ENCODE measurements at places on chromosomes 13 and 19.
A peak's percentile ranks its signal among the peaks of the same experiment; 100 is the strongest.

GRCh38 chr19:53424968-53425597 lies 6.7 kb upstream of the ZNF761 start:
- DNase-seq = peak; percentile 77

- no peak for DNase-seq
Measured at GRCh38 chr13:51495316-51495715, 42.5 kb upstream of the INTS6 start.

GRCh38 chr13:105410602-105411001 lies 1124.9 kb downstream of the EFNB2 start:
- peak; percentile 34 for DNase-seq

- DNase-seq = no peak
Measured at GRCh38 chr13:98508685-98509084, 68.2 kb downstream of the STK24 start.

- peak; percentile 74 for DNase-seq
Measured at GRCh38 chr13:109784590-109785140, 1.7 kb downstream of the IRS2 start.

DNA sequence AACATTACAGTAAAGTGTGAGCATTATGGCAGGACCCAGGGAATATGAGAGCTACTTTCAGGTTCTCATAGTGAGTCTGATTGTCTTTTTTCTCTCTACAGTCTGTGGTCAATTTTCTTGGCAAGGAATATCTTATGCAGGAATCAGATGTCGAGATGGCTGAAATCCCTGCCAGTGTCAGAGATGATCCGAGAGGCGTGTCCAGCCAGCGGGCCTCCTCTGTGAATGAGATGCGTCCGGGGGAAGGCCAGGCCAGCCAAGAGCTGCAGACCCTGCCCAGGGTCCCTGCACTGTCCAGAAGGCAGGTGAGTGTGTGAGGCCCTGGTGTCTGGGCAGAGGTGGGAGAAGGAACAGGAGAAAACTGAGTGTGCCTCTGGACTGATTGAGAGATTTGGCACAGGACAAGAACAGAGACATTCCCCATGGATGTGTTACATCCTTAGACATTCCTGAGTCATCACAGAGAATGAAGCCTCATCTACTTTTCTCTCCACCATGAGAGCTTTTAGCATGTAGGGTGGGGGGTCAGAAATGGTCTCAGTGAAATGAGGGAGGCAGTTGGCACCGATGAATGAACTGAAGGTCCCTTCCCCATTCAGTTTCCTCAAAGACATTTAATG lies 27.3 kb upstream of the EDDM13 start:
- DNase-seq = no peak

- DNase-seq = no peak
Measured at GRCh38 chr13:106187101-106187500, 348.4 kb downstream of the EFNB2 start.

- DNase-seq = peak; percentile 69
Measured at GRCh38 chr19:13277104-13277809, 127.0 kb downstream of the IER2 start.

DNA sequence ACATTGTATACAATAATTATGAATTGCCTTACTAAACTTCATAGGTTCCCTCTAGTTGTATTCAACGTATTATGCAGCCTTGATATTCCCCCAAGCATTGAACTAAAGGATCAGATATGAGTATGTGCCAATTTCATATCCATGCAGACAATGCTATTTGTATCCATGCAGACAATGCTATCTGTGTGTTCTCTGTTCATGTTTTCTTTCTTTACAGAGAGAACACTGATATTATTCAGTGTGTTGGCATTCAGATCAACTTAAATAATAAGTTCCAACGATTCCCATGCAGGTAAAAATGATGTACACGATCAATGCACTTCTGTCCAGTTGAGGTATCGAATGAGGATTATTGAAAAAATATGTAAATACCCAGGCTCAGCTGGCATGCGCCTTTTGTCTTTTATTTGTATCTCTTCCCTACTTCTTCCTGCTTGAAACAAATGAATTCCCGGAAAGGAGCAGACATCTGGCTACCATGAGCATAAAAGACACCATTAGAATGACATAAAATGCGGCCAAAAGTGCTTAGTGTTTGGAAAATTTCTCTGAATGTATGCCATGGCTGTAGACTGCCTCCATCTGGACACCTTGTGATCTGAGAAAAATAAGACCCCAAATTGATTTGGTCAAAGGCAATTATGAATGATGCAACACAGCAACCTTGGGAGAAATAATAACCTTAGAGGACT lies 731.5 kb downstream of the SLITRK1 start:
- no peak for DNase-seq

DNA sequence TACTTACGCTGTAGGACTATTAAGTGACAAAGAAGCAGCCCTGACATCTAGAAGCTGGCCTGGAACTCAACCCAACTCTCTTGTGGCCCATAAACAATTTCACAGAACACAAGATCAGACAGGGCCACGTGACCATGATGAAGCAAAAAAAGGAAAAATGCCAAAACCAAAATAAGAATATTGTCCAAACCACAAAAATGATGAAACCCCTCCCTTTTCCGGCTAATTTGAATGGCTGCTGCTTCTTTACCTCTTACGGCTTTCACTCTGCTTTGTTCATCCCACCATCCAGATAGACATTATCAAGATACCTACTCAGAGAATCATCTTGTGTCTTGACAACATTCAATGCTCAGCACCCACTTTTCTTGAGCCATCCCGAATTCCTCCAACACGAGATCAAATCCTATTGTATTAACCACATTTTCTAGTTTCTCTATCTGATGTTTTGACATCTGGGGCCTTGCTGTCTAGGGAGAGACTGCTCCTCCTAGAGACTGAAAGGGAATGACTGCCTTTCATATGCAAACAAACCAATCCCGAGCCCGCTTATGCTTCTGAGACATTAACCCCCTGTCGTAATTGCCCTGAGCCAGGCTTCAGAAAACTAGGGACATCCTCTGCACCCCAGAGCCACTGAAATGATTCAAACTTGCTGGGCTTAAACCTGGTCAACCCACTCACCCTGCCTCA lies 186.3 kb downstream of the TDRD3 start:
- DNase-seq = no peak

GRCh38 chr19:31271306-31271911 lies 77.8 kb downstream of the TSHZ3 start:
- no peak for DNase-seq

- no peak for DNase-seq
Measured at GRCh38 chr13:23107665-23108064, 73.1 kb upstream of the SGCG start.

GRCh38 chr13:76667551-76667950 lies 218.7 kb downstream of the KCTD12 start:
- no peak for DNase-seq

DNA sequence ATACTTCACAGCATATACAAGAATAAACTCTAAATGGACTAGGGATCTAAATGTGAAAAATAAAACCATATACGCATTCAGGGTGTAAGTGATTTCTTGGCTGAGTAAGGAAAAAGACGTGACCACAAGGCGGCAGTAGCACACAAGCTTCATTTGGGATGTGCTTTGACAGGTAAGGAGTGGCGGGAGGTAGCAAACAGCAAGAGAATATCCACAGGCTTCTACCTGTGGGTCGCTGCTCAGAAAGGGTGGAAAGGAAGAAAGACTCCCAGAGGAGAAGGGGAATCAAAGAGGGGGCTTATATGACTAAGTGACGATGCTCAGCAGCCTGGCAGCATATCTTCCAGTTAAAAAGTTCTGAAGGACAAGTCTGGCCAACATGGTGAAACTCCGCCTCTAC lies 2.5 kb upstream of the ZNF121 start:
- DNase-seq = peak; percentile 88

DNA sequence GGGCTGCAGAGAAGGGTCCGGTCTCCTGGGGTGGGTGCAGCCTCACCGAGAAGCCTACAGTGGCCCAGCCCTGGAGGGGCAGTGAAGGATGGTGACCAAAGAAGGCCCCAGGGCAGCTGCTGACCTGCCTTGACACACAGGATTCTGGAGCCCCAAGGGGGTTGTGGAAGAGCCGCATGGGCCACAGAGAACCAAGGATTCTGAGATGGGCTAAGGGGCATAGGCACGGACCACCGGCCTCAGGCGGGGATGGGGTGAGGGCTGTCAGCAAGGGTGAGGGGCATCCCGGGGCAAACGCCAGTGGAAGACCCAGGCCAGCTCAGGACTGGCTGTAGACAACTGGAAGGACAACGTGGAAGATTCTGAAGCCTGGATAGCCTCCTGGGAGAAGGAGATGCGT lies 151.6 kb downstream of the TEX29 start:
- DNase-seq = no peak

GRCh38 chr19:17332677-17333581 lies 1.7 kb downstream of the ANO8 start:
- DNase-seq = peak; percentile 68

GRCh38 chr13:99619207-99619606 lies 117.9 kb downstream of the TM9SF2 start:
- no peak for DNase-seq

DNA sequence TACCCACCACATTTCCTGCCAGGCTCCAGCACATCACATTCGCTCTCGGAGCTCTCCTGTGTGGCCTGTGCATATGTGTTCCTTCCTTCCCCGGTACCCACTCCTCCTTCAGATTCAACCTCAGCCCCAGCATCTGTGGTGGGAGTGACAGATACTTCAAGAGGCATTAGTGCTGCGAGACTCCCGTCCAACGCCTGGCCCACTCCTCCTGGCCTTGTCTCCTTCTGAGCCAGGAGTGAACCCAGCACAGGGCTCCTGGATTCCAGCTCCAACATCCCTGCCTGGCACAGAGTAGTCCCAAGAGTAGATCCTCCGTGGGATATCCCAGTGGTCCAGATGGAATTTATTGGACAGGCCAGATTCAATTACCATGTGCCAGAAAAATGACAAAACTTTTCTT lies 55.9 kb downstream of the SACS start:
- no peak for DNase-seq

DNA sequence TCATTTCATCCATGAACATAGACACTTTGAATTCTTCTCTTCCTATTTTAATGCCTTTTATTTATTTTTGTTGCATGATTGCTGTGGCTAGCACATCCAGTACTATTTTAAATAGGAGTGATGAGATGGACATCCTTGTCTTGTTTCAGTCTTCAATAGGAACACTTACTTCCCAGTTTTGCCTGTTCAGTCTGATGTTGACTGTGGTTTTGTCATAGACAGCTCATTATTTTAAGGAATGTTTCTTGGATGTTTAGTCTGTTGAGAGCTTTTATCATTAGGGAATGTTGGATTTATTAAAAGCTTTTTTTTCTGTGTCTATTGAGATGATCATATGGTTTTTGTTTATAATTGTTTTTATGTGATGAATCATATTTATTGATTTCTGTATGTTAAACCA lies 586.6 kb downstream of the SLITRK1 start:
- DNase-seq = no peak

- DNase-seq = no peak
Measured at GRCh38 chr13:76754414-76754813, 131.8 kb downstream of the KCTD12 start.

DNA sequence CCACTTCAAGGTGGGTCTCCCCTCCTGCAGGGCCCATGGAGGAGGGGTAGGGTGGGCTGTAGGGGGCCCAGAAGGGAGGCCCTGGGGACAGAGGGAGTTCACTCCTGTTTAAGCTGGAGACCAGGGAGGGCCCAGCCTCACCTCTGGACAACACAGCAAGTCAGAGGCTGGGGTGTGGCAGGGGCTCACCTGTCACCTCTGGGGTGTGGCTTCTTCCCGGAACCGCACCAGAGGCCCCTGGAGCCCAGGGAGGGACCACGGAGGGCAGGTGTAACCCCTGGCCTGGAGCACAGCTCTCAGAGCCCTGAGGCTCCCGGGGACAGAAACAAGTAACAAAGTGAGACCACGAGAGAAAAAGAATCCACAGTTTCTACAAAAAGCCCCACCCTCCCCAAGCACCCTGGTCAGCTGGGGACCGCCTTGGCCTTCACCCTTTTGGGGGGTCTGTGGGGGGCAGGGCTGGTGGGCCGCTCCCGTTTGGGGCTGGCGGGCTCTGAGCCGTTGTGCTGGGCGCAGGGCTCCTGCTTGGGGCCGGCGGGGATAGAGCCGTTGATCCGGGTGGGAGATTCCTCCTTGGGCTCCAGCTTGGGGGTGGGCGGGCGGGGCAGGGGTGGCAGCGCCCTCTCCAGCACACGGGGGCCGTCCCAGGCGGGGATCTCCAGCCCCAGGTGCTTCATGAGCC lies 8.0 kb downstream of the SIRT6 start:
- DNase-seq = no peak

- no peak for DNase-seq
Measured at GRCh38 chr19:42465827-42466280, 23.1 kb upstream of the CXCL17 start.

- peak; percentile 38 for DNase-seq
Measured at GRCh38 chr19:40191836-40192646, 815 bp downstream of the MAP3K10 start.

GRCh38 chr13:114272977-114273376 lies 8.4 kb upstream of the UPF3A start:
- DNase-seq = no peak

- DNase-seq = peak; percentile 41
Measured at GRCh38 chr19:41192574-41193429, at the start of gene CYP2S1. CYP2S1 (plus strand) TSS chr19:41193219; CDS start chr19:41193265, 46 bp downstream.

GRCh38 chr13:39729156-39729555 lies 73.7 kb downstream of the COG6 start:
- no peak for DNase-seq

DNA sequence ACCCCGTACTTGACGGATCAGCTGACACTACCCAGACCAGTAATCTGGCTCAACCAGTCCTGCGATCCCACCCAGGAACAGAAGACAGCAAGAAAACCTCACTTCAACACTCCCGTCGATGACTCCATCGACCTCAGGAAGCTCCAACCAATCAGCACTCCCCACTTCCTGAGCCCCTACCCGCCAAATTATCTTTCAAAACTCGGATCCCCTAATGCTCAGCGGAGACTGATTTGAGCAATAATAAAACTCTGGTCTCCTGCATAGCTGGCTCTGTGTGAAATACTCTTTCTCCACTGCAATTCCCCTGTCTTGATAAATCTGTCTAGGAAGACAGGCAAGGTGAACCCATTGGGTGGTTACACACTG lies 1.2 kb downstream of the LSM4 start:
- peak; percentile 61 for DNase-seq

- no peak for DNase-seq
Measured at GRCh38 chr13:34654203-34654602, 287.9 kb upstream of the NBEA start.

GRCh38 chr13:106468744-106469590 lies 66.5 kb downstream of the EFNB2 start:
- no peak for DNase-seq

- peak; percentile 53 for DNase-seq
Measured at GRCh38 chr13:45333977-45334922, 6.7 kb downstream of the TPT1 start.

DNA sequence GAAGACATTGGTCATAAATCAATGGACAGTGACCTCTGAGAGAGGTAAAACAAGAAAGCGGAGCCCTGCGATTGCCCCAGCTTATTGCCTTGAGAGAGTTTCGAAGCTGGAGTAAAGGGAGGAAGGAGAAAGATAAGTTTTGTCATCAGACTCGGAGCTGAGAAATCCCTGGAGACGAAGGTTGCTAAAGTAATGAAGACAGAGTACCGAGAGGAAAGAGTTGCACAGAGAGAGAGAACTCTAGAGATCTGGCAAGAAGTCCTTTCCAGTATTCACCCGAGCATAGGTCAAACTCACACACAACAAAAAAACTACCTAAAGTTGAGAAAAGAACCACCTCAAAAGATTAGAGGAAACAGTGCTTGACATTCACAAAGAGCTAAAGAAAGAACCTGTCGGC lies 472.0 kb downstream of the DACH1 start:
- DNase-seq = no peak

GRCh38 chr13:39712626-39713025 lies 57.2 kb downstream of the COG6 start:
- no peak for DNase-seq
